Osteoblast (primary cell): ENCODE measurements at places on chromosomes 5 and 9. TPM values are rescaled to one million over a fixed set of nuclear protein-coding genes. Genes with fewer than 3 reads are reported as not detected.

Gene MYOZ3
- total RNA-seq: under 0.01 TPM in 1 of 2 replicates, not detected in the other

Gene GDA
- total RNA-seq: not detected in 2 replicates

Gene ABHD17B
- total RNA-seq: 21.4 and 21.8 TPM in 2 replicates

Gene TICAM2
- total RNA-seq: 6.9 and 9.1 TPM in 2 replicates

Gene ADGRV1
- total RNA-seq: under 0.01 TPM in 1 of 2 replicates, not detected in the other

Gene DBH
- not detected in 2 replicates for total RNA-seq

Gene CATSPER3
- 0.29 and 0.36 TPM in 2 replicates for total RNA-seq
